ENCODE measurements at places on chromosomes 12 and 14. TPM values are rescaled to one million over a fixed set of nuclear protein-coding genes. Genes with fewer than 3 reads are reported as not detected.

DNA sequence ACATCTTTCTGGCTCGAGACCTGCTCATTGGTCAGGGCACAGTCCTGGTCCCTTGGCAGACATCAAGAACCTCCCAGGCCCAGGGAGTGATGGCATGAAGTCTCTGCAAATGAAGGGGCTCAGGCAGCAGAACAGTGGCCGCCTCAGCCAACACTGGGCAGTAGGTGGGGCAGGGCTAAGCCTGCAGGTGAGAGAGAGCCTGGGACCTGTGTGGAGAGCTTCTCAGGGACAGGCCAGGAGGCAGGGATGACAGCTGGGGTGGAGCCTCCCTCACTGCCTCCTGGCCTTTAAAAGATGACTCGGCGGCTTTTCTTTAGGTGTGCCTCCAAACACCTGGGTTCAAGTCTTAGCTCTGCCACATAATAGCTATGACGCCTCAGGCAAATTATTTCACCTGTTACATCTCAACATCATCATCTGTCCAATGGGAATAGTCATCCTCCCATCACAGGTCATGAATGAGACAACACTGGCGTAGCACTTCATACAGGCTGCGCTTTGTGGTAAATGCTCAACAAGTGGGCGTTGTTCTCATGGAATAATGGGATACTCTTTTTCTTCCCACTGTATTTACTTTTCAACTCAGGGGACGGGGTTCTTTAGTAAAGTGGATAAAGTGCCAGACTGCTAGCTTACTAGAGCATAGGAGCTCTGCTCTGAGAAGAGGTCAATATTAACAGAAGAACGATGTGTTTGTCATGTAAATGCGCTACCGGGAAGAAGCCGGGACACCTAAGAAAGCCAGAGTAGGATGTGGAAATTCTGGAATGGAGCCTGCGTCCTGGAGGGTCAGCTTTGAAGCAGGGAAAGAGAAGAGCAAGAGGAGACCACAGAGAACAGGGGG, 277.4 kb downstream of the FOXN3 start:
- DNase-seq = no peak

GRCh38 chr12:80946591-80946990, 8.9 kb upstream of the LIN7A start:
- DNase-seq = no peak

GRCh38 chr14:103231376-103232019, 102.5 kb upstream of the EIF5 start:
- no peak for DNase-seq

- no peak for DNase-seq
Observed at GRCh38 chr12:83086023-83086422, 399.3 kb downstream of the TMTC2 start.

DNA sequence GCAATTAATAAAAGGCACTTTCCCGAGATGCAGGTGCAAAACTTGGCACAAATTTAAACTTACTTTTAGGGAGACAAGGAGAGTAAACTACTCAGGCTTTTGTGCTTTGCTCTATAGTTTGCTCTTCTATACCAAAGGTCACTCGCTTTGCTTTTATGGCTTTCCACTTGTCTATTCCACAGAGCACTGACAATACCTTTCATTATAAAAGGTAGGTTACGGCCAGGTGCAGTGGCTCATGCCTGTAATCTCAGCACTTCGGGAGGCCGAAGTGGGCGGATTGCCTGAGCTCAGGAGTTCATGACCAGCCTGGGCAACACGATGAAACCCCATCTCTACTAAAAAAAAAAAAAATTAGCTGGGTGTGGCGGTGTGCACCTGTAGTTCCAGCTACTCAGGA, 32.9 kb downstream of the ALKBH1 start:
- DNase-seq = no peak

GRCh38 chr12:19012965-19013364, 116.6 kb upstream of the PLEKHA5 start:
- no peak for DNase-seq

DNA sequence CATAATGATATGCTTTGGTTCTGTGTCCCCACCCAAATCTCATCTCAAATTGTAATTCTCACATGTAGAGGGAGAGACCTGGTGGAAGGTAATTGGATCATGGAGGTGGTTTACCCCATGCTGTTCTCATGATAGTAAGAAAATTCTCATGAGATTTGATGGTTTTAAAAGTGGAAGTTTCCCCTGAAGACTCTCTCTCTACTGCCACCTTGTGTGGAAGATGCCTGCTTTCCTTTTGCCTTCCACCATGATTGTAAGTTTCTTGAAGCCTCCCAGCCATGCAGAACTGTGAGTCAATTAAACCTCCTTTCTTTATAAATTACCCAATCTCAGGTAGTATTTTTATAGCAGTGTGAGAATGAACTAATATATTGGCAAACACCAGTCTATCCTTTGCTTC, 260.4 kb upstream of the PPFIA2 start:
- DNase-seq = no peak

- DNase-seq = no peak
Observed at GRCh38 chr12:82709794-82710355, 23.2 kb downstream of the TMTC2 start.

SRRM4 gene
- total RNA-seq = not detected

- no peak for DNase-seq
Observed at GRCh38 chr12:131287015-131287937, 333.6 kb downstream of the ADGRD1 start.

- DNase-seq = no peak
Observed at GRCh38 chr14:60102389-60102788, 10.7 kb downstream of the PCNX4 start.

MRPS35 gene
- 30.8 TPM for total RNA-seq

DNA sequence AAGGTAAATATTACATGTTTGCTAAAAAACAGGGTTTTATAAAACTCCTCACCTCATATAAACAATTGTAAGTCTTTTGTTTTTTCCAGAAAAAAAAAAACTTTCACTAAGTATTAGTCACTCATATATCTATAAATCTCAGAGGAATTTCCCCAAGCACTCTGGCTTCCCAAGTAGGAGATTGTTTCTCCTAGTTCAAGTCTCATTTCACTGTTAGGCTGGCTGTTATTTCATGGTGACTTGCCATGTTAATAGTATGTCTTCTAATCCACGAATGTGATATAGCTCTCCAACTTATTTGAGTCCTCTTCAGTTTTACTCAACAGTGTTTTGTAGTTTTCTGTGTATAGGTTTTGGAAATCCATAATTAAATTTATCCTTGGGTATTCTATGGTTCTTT, 61.6 kb downstream of the CAPZA3 start:
- no peak for DNase-seq
